Activated CD4-positive, alpha-beta T cell treated with anti-CD3 and anti-CD28 coated beads, Interleukin-2, Interleukin-4, amounts not matched to agents 100 ng/mL and 50 ng/mL, durations not matched to agents 16 hours and 8 hours (primary cell): ENCODE measurements at places on chromosomes 7 and 10.
A peak's percentile ranks its signal among the peaks of the same experiment; 100 is the strongest.

DNA sequence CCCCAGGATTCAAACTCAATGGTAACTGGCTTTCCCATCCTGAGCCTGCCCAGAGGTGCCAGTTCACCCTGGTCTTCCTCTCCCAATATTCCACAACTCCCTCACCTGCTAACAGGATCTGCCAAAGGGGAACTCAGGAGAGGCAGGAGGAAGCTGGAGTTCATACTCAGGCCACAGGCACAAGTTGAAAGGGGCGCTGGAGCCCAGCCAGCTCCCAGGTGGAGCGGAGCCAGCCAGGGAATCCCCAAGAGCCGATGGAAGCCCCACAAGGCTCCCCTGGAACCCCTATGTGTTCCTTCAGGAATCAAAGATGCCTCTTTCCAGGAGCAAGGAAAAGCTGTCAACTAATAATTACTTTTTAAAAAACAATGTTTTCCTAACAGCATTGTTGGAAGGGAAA is 63.5 kb downstream of the SH3PXD2A start:
- no peak for DNase-seq

DNA sequence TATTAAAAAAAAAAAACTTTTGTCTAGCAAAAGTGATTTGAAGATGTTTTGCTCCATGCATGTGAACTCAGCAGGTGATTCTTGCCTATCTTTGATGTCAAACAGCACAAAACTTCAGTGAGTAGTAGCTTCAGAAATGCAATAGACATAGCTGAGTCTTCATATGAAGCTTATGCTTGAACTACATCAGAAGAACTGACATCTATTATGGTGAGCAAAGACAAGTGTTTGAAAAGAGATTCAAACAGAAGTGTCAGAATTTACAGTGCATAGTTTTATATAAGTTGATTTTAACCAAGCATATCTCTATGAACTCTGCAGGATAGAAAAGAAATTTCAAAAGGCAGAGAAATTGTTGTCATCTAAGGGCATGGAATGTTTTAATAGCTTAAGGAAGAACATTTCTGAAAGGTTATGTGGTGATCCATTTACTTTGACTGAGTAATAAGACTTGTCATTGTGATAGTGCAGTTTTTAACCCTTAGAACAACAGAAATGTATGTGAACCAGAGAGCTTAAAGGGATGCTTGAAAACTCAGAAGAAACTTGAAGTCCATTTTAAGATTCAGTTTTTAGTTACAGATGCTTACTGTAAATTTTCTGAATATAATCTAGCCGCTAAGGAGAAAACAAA is 351.4 kb downstream of the MDFIC start:
- DNase-seq: no peak

- no peak for DNase-seq
Observed at GRCh38 chr7:90999989-91000979, 263.9 kb upstream of the FZD1 start.

GRCh38 chr10:98878418-98878817 is 357.2 kb downstream of the HPSE2 start:
- no peak for DNase-seq

DNA sequence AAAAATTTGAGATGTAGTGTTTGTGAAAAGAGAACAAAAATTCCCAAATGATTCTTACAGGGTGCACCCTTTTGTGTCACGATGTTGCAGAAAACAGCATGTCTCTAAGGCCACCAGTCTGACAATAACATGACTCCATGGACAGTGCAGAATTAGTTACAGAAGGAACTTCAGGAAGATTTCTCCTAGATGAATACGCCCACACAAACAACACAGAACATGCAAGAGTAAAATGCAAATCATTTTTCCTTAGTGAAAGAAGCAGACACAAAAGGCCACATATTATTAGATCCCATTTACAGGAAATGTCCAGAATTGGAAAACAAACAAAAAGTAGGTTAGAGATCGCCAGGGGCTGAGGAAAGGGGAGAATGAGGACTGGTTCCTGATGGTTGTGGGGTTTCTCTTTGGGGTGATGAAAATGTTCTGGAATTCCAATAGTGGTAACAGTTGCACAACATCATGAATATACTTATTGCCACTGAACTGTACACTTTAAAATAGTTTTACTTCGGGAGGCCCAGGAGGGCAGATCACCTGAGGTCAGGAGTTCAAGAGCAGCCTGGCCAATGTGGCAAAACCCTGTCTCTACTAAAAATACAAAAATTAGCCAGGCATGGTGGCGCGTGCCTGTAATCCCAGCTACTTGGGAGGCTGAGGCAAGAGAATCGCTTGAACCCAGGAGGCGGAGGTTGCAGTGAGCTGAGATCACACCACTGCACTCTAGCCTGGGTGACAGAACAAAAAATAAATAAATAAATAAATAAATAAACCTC is 10.2 kb downstream of the ZC3HAV1 start:
- DNase-seq: no peak

GRCh38 chr7:40826411-40827221 is 691.8 kb downstream of the SUGCT start:
- DNase-seq: no peak

GRCh38 chr10:79054203-79055099 is 14.3 kb upstream of the ZMIZ1 start:
- no peak for DNase-seq

DNA sequence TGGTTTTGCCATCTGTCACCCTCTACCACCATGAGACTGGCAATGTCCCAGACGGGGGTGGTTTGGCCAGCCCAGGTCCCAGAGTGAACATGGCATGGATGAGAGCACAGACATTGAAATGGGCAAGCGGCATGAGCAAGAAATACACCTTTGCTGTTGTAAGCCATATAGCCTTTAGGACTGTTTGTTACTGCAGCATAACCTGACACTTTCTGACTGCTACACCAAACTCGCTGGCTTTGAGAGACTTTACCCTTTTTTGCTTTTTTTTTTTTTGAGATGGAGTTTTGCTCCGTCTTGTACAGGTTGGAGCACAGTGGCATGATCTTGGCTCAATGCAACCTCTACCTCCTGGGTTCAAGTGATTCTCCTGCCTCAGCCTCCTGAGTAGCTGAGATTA is 5.2 kb upstream of the MUC3A start:
- DNase-seq: no peak

GRCh38 chr7:9782275-9782674 is 1191.4 kb upstream of the PHF14 start:
- DNase-seq: no peak

DNA sequence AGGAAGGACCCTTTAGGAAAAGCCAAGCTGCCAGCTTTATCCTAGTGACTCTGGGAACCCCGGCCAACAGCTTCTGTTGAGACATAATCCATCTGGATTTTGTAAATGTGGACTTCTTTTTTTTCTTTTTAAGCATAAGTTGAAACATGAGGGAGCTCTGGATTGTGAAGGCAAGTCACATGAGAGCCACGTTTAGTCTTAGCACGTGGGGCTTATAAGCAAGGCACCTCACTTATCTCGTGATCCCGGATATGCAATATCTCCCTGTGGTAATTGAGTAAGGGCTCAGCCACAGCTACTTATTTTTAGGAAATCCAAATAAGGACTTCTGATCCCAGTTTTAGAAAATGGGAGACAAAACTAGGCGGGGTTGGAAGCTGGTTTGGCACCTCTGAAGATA is 111.2 kb upstream of the PTN start:
- no peak for DNase-seq

DNA sequence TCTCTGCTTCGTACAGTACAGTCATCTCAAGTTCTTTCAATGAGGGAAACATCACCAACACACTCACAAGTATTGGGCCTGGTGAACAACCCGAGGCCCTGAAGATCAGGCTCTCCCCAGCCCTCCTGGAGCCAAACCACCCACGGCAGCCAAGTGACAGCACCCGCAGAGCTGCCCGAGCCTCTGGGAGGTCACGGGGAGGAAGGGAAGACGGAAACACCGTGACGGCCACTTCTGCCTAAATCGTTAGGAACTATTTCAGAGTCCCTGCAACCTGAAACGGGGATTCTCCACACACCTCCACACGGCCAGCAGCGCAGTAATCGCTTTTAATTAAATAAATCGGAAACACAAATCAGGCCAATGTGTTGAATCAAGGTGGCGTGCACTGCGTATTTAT is 222.6 kb downstream of the MAD1L1 start:
- no peak for DNase-seq

DNA sequence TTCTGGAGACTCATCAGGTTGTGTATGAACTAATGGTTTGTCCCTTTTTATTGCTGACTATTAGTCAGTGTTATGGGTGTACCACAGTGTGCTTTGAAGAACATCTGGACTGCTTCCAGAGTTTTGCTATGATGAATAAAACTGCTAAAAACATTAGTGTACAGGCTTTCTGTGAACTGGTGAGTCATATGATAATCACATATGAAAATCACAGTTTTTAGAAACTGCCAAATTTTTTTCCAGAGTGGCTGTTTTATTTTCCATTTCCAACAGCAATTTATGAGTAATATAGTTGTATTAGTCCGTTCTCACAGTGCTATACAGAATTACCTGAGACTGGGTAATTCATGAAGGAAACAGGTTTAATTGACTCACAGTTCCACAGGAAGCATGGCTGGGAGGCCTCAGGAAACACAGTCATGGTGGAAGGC is 281.2 kb upstream of the VSTM2A start:
- no peak for DNase-seq

GRCh38 chr7:137606061-137606674 is 240.6 kb downstream of the DGKI start:
- DNase-seq: peak; percentile 28

DNA sequence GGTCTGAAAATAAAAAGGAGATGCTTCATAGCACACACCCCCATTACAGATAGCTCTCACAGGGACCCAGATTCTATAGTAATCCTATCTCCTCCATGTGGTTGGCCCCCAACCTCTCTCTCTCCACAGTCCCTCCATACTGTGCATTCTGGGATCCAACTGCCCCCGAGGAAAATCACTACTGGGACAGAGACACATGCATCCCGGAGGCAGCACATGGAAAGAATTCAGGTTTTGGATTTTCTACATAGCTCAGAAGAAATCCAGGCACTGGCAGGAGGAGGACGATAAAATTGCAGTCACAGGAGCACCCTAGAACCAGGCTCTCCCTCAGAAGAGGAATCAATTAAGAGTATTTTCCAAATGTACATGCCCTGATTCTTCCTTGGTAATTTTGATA is 239.5 kb downstream of the ELMO1 start:
- no peak for DNase-seq

- DNase-seq: no peak
Observed at GRCh38 chr7:118974836-118975235, 750.3 kb downstream of the ANKRD7 start.

- DNase-seq: no peak
Observed at GRCh38 chr7:11931307-11931706, 99.3 kb upstream of the THSD7A start.

DNA sequence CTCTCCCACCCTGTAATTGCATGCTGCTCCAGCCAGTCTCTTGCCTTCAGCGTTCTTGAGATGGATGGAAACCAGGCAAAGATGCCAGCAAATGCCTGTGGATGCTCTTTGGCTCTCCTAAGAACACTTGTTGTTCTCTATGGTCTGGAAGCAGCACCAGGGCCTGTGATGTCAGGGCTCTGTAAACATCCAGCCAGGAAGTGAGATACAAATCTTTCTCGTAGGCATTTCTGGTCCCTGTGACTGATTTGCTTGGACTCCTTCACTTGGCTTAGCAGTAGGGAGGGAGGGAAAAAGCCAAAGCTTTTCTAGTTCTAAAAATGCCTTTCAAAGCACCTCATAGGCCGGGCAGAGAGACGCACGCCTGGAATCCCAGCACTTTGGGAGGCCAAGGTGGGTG is 201.3 kb downstream of the REEP3 start:
- DNase-seq: no peak

DNA sequence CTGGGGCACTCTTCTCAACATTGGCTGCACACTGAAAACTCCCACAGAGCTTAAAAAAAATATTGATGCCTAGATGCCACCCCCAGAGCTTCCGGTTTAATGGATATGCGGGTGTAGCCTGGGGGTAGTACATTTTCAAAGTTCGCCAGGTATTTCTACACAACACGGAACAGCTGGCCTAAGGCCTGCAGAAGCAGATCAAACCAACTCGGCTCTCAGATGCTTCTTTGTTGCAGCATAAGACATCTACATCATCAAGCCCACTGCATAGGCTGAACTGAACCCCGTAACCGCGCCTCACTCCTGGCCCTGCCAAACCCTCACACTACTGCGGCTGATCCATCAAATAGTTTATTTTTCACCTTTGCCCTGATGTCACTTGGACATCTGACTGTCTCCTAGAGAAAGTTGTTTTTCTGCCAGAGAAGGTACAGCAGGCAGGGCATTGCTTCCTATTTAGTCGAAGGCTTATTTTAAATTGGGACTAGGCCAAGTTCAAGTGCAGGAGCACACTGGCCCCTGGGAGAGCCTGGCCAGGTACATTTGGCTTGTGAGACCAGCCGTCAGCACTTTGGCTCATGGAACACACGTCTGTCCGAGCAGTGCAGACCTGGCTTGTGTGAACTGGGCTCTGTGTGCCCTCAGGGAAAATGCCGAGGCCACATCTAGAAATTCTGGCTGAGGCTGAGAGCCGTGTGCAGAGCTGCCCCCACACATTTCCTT is 113.3 kb downstream of the TACC2 start:
- DNase-seq: no peak

- DNase-seq: no peak
Observed at GRCh38 chr7:153087498-153087897, 327.9 kb downstream of the ACTR3B start.

- no peak for DNase-seq
Observed at GRCh38 chr10:91418416-91418815, 8.3 kb downstream of the HECTD2 start.

GRCh38 chr7:7641129-7641663 is 644 bp downstream of the UMAD1 start:
- no peak for DNase-seq

DNA sequence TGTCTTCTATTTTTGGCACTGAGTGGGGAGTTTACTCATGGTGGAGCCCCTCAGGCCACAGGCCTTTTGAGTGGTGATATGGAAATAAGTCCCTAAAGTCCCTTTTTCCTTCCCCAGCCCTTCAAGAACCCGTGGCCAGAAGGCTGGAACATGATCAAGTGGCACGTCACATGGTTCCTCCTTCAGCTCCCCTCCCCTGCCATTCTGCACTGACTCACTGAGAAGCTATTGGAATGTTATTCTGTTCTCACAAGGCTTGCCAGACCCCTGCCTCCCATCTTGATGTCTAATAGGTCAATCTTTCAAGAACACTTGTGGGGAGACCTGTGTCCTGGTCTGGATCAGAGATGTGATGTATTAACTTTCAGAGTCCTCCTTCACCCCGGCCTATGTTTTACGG is 279.8 kb downstream of the SEC23IP start:
- DNase-seq: no peak
